ENCODE measurements at places on chromosomes 2 and 18.
A peak's percentile ranks its signal among the peaks of the same experiment; 100 is the strongest.

DNA sequence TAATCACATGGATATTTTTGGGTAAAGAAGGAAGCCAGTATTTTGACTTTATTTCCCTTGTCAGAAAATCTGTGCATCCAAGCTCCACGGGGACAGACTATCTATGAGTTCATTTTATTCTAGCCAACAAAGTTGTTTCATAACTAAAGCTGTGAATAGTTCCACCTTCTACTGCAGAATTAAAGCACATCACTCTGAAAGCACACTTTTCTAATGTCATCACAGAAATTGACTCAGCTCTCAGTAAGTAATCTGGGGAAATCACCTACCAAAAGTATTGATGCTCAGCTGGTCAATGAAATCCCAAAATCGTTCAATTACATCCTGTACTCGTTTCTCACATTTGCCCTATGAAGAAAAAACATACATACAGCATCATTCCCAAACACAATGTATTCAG lies 19.1 kb downstream of the IAH1 start:
- DNase-seq = no peak

DNA sequence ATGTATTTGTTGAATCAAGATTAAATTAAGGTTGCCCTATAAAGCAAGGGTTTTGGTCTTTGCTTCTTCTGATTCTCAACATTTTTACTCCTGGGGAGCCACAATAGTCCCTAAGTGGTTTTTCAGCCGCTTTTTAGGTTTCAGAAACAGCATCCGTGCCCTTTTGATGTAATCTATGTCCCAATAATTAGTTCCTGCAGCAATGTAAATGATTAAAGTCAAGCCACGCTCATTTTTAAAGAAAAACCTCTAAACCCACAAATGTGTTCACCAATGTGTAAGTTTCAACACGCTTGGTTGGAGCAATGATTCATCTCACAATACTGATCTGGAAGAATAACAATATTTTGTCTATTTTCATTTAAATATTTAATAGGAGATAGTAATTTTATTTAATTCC lies 5.6 kb downstream of the ARL4C start:
- DNase-seq = no peak

DNA sequence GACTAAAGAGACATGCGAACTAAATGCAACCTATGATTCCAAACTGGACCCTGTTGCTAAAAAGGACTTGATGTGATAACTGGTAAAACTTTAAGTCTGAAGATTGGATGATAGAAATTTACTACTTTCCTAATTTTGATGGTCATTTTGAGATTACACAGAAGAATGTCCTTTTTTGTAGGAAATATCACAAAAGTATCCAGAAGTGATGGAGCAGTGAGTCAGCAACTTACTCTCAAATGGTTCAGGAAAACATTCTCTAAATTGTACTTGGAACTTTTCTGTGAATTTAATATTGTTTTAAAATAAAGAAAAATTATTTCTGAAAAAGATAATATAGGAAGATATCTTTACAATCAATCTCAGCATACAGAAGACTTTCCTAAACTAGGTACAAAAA lies 19.9 kb downstream of the MBOAT2 start:
- no peak for DNase-seq

DNA sequence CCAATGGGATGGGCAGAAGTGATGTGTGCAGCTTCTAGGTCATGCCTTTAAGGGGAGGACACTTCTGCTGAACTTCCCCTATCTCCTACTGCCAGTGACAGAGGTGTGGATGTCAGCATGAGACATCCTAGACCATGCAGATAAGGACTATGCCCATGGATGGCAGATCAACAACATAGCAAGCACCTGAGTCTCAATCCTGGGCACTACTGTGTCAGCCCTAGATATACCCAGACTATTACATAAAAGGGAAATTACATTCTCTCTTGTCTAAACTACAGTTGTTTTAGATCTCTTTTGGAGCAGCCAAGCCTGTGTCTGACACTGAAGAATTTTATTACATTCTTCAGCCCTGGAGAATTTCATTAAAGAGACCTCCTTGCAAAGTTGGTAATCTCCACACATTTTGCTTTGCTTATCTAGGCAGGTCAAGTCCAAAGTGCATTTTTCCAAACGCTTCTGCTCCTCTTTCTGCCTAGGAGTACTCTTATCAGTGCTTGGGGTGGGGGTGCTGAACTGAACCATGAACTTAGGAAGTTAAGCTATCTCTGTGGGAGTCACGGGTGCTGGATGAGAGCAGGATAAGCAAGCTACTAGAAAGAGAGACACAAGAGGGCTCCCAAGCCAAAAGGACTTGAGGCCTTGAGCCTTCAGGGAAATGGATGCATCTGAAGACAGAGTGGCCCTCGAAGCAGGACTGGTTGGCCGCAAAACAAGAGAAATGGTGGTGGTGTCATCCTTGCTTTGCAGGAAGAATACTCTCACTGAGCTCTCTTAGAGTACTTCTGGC lies 95.2 kb upstream of the SPRED2 start:
- DNase-seq = no peak

- DNase-seq = no peak
Measured at GRCh38 chr2:165895974-165896373, 57.6 kb downstream of the TTC21B start.

DNA sequence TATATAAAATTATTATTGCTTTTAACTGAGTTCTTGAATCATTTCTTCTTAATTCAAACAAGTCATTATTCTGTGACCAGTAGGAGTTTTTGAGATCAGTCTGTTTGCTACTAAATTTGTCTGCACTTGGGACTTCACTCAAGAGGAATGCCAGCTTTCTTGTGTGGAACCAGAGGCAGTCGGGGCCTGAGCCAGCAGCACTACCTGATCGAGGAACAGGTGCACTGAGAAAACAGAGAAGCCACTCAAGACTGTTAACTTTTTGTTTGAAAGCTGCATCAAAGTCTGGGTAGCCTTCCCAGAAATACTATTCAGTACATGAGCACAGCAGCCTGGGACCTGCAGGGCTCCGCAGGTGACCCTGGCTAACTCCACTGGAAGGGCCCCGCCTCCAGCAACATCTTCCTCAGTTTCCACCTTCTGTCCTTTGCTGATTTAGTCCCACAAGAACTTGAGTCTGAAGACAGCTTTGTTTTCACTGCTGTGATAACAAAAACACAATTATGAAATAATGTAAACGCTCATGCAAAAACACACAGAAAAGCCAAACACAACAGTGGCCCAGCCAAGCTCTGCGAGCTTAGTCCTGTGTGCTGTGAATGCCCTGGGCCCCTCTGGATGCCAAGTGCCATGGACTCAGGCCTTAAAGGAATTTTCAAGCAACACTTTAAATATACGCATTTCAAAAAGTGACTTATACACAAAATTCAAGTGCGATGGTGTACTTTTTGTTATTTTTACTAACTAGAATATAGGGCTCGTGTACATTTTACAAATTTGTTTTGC lies 62.0 kb downstream of the SH3YL1 start:
- DNase-seq = no peak

DNA sequence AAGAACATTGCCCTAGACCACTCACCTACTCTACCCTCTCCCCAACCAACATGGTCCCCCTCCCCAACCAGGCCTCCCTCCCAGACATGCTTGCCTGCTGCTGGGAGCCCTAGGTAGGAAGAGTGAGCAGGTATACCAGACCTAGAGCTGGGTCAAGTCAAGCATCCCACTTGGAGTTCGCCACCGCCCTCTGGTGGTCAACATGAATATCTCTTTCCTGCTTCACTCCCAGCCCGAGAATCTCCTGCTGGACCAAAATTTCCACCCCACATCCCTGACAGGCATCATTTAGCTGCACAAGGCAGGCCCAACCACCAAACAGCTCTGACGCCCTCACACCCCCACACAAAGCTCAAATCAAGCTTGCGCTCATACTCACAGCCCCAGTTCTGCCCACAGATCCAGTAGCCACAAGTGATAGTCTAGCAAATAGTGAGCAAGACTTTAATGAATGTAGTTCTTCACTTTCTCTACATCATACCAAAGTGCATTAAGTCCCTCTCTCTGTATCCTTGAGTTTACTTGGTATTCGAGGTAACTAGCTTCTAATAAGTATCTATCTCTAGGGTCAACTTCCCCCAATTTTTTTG lies 116.0 kb downstream of the TNS1 start:
- DNase-seq = peak; percentile 57

DNA sequence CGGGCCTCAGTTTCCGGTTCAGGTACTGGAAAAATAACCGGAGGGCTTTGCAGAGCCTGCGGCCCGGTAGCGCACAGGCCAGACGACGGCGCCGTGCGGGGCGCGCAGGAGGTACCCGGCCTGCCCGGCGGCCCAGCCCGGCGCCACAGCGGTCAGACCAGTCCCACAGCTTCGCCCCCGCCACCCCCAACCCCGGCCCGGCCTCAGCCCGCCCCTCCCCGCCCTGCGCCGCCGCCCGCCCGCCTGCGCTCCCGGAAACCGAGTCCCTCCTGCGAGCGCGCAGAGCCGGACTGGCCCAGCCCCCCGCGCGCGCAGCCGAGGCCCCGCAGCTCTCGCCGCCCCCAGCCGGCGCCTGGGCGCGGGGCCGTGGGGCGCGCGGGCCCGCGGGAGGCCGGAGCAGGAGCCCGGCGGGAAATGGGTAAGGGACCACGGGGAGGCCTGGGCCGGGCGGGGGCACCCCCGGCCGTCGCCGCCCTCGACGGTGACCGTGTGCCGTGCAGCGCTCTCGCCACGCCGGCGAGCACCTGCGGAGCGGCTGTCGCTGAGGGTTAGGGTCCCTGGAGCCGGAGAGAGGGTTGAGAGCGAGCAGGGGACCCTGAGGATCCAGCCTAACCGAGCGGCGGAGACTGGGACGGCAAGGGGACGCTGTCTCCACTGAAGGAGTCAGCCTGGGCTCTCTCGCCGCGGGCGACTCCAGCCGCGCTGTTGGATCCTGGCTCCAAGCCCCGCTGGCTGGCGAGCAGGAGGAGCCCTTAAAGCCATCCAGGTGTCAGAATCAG lies 16.5 kb upstream of the PSD4 start:
- peak; percentile 37 for DNase-seq

GRCh38 chr2:54962935-54963440 lies 87.3 kb downstream of the RTN4 start:
- no peak for DNase-seq

DNA sequence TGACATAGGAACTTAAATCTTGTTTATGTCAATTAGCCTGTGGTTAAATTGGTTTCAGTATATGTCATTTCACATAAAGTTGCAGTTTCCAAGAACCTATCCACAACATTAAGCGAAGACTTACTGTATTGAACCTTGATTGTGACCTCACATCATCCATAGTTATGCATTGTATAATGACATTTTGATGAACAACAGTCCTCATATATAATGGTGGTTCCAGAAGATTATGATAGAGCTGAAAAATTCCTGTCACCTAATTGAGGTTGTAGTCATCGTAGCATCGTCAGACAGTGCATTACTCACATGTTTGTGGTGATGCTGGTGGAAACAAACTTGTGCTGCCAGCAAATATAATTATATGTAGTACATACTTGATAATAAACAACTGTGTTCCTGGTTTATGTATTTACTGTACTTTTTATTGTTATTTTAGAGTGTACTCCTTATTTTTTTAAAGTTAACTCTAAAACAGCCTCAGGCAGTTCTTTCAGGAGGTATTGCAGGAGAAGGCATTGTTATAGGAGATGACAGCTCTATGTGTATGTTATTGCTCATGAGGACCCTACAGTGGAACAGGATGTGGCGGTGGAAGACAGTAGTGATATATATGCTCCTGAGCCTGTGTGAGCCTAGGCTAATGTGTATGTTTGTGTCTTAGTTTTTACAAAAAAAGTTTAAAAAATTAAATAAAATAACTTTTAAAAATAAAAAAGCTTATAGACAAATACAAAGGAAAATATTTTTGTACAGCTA lies 56.6 kb downstream of the UBE2E3 start:
- DNase-seq = no peak

GRCh38 chr2:148653437-148653836 lies 8.9 kb downstream of the EPC2 start:
- no peak for DNase-seq

GRCh38 chr18:24187689-24188088 lies 48.8 kb downstream of the CABYR start:
- no peak for DNase-seq

- no peak for DNase-seq
Measured at GRCh38 chr2:24107-24506, 22.2 kb downstream of the FAM110C start.

DNA sequence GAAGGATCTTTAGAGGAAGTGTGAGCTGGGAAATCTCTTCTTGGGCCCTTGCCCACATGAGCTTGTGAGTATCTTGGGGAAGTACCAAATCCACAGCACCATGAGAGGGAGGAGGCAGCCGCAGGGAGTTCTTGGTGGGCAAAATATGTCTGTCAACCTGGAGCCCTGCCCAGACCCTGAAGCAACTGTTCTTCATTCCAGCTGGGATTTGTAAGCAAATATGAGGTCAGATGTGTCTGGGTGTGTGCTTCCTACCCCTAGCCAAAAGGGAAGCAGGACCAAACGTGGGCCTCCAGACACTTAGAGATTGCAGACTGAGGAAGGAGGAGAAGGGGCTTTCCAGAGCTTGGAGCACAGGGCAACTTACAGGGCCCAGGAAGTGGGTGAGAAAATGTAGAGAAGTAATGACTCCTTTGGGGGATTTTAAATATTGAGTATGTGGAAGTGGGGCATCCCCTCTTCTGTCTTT lies 41.9 kb downstream of the TMEM247 start:
- DNase-seq = no peak

GRCh38 chr2:223916181-223916920 lies 28.8 kb downstream of the WDFY1 start:
- no peak for DNase-seq

DNA sequence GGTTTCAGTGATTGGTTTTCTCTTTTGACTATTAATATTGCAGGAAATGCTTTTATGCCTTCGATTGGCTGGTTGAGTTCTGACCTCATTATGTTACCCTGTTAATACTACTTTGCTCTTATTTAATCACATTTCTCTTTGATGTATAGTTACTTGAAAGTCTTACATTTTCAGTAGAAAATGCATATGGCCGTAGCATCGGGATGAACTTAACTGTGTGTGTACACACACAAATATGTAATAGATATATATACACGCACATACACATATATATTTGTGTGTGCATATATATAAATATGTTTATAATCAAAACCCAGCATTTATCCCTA lies 1.6 kb downstream of the EPC2 start:
- DNase-seq = no peak

DNA sequence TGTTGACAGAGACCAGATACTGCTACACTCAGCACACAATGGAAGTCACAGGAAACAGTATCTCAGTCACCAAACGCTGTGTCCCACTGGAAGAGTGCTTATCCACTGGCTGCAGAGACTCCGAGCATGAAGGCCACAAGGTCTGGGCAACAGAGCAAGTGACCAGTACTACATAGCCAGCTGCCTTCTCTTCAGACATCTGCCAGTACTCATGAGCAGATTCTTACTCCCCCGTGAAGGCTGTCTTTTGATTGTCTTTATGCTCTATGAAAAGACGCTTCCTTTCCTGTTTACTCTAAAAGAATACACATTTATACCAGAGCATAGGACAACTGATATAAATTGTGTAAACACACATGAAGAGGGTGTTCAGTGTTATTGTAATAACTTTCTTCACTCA lies 118.9 kb downstream of the MMADHC start:
- no peak for DNase-seq

GRCh38 chr2:104584393-104584792 lies 269.5 kb upstream of the POU3F3 start:
- DNase-seq = no peak

Data from activated CD4-positive, alpha-beta T cell treated with anti-CD3 and anti-CD28 coated beads, Interleukin-2, amount 50 U/mL, for 1 hour (primary cell).